ENCODE measurements at places on chromosomes 1 and 21.

DNA sequence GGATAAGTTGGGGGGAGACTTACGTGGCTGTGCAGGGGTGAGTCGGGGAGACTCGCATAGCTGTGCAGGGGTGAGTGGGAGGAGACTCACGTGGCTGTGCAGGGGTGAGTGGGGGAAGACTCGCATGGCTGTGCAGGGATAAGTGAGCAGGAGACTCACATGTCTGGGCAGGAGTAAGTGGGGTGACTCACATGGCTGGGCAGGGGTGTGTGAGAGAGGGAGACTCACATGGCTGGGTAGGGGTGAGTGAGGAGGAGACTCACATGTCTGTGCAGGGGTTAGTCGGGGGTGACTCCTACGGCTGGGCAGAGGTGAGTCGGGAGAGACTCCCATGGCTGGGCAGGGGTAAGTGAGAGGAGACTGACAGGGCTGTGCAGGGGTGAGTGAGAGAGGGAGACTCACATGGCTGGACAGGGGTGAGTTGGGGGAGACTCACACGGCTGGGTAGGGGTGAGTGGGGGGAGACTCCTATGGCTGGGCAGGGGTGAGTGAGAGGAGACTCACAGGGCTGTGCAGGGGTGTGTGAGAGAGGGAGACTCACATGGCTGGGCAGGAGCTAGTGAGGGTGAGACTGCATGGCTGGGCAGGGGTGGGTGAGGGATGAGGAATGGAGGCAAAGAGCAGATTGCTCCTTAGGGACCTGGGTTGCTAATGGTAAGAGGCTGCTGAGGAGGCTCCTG is 56.0 kb upstream of the ABCG1 start:
- DNase-seq: no peak

DNA sequence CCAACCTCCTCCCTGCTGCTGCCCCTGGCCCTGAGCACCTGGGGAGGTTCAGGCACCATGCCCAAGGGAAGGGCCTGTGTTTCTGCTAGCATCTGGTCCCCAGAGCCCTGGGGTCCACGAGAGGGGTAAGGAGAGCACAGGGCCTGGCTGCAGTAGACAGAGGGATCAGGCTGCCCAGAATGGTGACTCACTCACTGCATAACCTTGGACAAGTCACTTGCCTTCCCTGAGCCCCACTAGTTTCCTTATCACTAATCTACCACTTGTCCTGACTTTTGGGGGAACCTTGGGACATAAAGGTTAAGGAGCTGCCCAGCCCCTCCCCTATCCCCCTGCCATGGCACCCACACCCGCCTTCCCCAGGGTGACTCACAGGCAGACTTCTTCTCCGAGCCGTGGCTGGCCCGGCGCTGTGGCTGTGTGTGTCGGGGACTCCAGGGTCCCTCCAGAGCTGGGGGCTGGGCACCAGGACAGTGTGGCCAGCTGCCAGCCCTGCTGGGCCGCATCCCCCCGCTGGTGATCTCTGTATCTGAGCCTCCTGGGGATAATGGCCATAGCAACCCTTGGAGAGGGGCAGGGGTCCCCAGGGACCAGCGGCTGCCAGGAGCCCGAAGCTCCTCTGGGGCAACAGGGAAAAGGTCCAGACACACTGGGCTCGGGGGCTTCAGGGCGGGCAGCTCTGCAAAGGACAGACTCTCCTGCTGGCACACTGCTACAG is 4.0 kb downstream of the ARHGEF19 start:
- peak; percentile 29 for DNase-seq

DNA sequence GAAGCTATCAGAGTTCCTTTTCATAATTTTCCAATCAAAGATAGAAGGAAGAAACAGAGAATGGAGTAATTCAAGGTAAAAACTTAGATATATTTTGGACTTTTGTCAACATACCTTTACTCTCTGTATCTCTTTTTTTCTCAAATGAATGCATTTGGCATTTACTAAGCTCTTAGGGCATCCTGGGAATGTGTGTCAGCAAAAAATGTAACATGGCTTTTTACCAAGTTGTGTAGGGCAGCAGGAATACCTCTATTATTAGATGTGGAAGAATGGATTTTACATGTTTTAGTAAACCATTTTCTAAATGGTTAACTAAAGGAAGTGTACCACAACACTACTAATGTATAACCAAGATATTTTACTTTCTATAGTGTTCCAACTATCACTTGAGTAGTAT is 4.2 kb upstream of the COL11A1 start:
- DNase-seq: no peak

GRCh38 chr1:113684153-113684541 is 75.1 kb downstream of the PHTF1 start:
- DNase-seq: peak; percentile 36

DNA sequence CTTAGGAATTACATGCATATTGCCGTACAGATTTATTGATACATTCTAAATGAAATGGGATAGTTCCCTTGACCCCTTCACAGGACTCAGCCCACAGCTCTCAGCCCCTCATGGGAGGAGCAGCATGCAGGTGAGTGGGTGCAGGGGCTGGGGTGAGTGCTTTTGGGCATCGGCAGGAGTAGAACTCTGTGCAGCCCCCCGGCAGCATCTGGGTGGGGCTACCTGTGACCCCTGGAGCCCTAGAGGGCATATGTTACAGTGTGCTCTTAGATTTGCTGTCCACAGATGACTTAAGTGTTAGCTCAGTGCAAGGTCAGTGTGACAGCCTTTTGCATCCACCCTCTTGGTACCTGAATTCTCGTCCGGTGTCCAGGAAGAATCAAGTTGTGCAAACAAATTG is 120.3 kb downstream of the GALNT2 start:
- no peak for DNase-seq

DNA sequence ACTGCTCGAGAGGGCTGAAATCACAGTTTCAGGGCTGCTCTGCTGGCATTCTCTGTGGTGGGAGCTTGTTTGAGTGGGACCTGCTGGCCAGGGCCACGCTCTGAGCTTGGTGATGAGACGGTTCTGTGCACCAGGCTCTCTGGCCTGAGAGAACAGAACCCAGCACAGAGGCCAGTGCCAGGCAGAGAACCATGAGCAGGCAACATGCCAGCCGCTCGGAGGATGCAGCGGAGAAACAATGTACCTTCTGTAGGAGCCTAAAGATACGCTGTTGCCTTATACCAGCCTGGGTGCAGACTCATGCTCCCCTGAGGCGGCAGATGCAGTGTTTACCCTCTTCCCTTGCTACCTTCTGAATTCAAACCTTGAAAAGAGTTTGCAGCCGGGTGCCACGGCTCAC is 10.0 kb downstream of the C2CD2 start:
- no peak for DNase-seq

- no peak for DNase-seq
These were observed 551 bp downstream of the ZRANB2 start for GRCh38 chr1:71080230-71080738.

GRCh38 chr1:77271852-77272580 is 9.8 kb upstream of the AK5 start:
- no peak for DNase-seq

DNA sequence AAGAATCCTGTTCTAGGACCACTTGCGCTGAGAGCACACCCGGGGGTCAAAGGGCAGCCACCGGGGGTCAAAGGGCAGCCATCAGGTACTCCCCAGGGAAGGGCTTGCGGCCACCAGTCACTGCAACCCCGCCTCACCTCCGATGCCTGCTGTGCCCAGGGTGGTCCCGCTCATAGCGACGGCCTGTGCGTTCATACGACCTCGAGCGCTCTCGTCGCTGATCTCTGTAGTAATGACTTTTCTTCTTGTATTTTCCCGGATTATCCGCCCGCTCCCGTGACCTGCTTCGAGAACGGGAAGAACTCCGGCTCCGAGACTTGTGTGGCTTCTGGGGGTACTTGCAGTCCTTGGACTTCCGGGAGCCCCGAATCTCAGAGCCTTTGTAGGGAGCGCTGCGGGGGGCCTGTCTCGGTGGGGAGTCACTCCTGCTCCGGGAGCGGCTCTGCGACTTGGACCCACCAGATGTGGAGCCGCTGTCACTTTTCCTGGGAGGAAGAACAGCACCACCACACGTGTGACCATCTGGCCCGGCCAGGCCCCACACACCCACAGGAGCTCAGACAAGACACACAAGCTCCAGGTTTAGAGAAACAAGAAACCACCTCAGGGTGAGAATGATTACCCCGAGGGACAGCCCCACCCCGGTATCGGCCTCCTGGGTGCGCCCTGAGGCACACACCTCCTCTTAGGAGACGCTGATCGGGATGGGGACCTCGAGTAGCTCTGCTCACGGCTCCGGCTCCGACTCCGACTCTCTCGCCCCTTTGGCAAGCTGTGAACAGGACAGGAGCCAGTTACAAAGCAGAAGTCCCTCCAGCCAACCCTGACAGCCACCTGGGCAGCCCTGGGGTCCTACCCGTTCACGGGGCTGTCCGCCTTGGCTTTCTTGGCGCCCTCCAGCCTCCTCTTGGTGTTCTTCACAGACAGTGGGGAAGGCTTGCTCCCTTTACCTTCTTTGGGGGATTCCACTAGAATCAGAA is 11.7 kb downstream of the CCNL2 start:
- no peak for DNase-seq

DNA sequence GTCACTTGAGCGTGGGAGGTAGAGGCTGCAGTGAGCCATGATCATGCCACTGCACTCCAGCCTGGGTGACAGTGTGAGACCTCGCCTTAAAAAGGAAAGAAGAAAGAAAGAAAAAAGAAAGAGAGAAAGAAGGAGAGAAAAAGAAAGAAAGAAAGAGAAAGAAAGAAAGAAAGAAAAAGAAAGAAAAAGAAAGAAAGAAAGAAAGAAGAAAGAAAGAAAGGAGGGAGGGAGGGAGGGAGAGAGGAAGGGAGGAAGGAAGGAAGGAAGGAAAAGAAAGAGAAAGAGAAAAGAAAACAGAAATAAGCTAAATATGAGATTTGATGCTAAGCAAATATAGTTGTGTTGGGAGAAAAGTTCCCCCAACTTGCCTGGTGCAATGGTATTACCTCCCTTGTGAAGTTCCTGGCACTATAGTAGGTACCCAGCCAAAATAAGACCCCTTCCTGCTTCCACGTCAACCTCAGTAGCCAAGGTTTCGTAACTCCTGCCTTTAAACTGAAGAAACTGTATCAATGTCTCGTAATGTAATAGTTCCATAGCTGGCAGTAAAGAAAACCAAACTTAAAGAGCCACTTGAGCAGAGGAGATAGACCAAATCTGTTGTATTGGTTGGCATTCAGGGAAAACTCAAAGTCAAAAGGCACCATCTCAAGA is 88.1 kb upstream of the HNRNPU start:
- no peak for DNase-seq

DNA sequence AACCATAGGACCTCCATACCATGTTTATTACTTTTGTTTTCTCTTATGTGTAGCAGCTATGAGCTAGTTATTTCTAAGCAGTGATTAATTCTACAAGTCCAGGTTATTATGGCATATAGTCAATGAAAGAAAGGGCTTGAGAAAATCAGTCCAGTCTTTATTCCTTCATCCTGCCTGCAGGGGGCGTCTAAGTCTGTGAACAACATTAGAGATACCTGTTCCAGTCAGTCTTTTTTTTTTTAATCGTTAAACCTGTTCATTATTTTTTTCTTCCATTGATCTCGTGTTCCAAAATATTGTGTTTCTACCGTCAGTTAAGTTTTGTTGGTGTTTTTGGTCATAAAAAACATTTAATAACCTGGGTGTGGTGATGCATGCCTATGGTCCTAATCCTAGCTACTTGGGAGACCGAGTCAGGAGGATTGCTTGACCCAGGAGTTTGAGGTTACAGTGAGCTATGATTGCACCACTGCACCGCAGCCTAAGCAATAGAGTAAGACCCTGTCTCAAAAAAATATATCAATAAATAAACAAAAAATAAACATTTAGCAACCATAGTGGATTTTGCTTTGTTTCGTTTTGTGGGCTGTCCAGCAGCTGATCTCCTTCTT is 29.4 kb upstream of the CD2 start:
- DNase-seq: peak; percentile 70

- no peak for DNase-seq
These were observed 302.8 kb downstream of the MATN1 start for GRCh38 chr1:30420519-30421050.

DNA sequence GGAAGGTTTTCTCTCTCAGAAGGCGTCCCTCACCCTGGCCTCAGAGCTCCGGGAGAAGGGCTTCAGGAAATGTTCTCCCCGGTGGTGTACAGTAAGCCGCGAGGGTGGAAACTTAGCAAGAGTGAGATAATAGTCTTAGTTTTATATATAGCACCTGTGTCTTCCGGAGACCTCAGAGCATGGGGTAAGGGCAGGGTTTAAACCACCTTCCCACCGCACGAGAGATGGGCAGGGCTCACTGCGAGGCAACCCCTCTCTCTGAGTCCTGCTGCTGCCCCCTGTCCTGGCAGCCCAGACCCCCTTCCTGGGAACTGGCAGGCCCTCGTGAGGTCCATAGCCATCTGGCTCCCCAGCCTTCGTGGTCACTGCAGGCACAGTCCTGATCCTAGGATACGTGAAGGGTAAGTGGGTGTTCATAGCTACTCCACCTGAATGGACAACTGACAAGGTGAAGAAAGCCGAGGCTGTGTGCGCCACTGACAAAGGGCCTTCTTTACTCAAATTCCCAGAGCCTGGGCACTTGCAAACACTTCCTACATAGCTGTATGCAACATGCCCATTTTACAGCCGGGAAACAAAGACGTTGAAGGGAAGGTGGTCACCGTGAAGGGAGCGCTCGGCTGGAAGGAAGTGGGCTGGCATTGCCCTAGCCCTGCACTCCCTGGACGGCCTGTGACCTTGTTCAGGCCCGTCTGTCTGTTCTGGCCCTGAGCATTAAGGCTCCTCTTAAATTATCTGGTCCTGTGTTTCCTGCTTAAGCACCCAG is 26.9 kb downstream of the ITPKB start:
- no peak for DNase-seq

- no peak for DNase-seq
These were observed 7.1 kb upstream of the CAPN2 start for GRCh38 chr1:223704921-223705878.

GRCh38 chr1:53524428-53525375 is 65.5 kb downstream of the DMRTB1 start:
- DNase-seq: no peak

DNA sequence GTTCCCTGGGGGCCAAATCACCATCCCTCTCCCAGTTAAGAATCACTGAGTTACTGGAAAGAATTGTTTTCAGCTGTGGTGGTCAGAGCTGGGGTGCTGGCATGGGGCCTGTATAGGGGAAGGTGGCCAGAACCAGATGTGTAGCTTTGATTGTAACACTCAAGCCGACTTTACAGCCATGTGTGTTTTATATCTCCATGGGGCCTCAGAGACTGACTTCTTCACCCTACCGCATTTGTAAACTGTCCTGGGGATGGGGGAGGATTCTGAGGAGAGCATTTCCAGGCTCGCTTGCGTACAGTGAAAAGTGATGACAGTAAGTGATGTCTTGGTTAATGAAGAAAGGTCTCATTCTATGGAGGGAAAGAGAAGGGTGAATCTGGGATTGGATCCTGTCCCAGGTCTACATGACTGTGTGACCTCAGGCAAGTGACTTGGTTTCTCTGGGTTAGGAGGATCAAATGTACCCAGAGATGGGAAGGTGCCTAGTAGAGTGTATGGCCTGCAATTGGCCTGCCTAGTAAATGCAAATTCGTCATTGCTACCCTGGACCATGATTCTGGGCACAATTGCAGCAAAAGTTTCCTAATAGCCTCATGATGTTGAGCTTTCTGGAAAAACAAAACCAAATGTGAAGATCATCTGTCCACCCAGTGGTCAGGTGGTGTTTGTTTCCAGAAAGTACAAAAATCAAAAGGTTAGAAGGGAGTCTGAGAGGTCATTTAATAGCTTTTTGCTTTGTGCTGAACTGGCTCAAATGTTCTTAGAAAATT is 49.7 kb upstream of the RCC2 start:
- no peak for DNase-seq

All from left colon (tissue), 2 donors.